ENCODE measurements at places on chromosomes 3 and 15.

DNA sequence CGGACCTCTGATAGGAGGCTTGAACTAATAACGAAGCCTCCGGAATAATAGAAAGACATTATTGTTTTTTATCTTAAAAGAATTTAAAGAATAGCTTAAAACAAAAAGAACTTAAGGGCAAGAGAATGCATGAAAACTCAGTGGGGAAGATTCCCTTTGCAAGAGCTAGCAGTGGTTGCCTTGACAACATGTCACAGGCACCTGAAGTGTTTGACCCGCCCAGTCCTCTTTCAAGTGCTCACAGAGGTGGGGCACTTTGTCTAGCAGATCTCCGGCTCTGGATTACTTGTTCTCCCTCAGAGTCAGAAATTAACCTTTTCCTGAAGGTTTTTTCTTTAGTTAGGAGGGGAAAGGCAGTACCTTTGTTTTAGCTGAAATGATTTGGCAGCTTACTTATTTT is 37.8 kb downstream of the LARS2 start:
- DNase-seq, result no peak

DNA sequence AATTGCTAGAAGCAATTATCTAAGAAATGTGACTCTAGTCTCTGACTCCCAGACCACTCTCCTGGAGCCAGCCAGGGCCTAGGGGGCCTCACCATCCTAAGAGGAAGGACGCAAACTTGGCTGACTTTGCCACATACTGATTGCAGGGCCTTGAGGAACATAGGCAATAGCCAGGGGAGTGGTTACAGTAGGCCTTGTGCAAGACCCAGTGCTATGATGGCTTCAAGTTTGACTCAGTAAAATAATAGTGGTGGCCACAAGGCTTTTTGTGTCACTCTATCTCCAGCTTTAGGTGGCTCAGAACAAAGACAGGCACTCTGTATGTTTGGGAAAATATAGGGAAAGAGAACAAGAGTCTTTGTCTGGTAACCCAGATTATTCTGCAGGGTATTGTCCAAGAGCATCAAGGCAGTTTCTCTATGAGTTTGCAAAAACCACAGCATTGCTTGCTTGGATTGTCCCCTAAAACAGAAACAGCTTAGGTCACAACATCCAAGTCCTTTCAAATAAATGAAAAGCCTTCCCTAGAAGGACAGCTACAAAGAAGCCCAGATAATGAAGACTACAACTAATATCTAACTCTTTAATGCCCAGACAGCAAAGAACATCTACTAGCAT is 631.5 kb downstream of the PYDC2 start:
- no peak for DNase-seq

GRCh38 chr3:52171514-52172261 is 17.5 kb upstream of the POC1A start:
- peak; percentile 78 for DNase-seq

- no peak for DNase-seq
Measured at GRCh38 chr3:115646027-115646690, 22.8 kb downstream of the GAP43 start.

DNA sequence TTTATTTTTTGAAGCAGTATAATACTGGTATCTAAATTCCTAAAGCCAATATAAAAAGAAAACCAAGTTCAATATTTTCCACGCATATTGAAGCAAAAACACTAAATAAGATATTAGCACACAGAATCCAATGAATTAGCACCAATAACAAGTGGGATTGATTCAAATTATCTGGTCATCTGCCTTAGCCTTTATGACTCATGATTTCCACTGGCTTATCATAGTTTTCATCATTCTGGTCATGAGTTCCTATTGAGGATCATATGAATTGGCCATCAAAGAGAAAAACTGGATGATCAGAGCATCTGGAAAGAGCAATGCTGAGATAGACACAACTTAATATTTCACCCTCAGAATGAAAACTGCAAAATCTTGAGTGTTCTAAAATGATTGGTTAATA is 809.9 kb downstream of the MCTP2 start:
- no peak for DNase-seq

- DNase-seq, result peak; percentile 40
Measured at GRCh38 chr3:164673738-164674137, 404.6 kb downstream of the SI start.

GRCh38 chr3:134056464-134056891 is 26.8 kb upstream of the SLCO2A1 start:
- DNase-seq, result no peak

GRCh38 chr15:52102463-52102862 is 10.1 kb downstream of the BCL2L10 start:
- peak; percentile 80 for DNase-seq

- peak; percentile 5 for DNase-seq
Measured at GRCh38 chr15:94083467-94084052, 147.8 kb upstream of the MCTP2 start.

DNA sequence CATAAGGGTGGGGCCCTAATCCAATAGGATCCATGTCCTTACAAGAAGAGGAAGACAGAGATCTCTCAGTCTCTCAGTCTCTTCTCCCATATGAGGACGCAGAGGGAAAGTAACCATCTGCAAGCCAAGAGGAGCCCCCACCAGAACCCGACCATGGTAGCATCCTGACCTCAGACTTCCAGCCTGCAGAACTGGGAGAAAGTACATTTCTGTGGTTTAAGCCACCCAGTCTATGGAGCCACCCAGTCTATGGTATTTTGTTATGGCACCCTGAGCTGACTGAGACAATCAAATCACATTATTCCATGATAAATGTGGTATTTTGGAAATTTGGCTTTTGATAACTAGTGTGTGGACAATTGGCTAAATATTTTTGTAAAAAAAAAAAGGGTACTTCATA is 101.5 kb upstream of the TMC3 start:
- DNase-seq, result no peak

- DNase-seq, result peak; percentile 38
Measured at GRCh38 chr15:36810656-36811449, 231.4 kb downstream of the CDIN1 start.

- DNase-seq, result no peak
Measured at GRCh38 chr15:20294651-20295237, 246.9 kb downstream of the GOLGA6L6 start.
